Stomach (tissue), 19 donors: ENCODE measurements at places on chromosomes 1 and 21. TPM values are rescaled to one million over a fixed set of nuclear protein-coding genes. Genes with fewer than 3 reads are reported as not detected.

Gene FBXO28
- total RNA-seq, result 9.4 TPM

Gene SLAMF9
- not detected for total RNA-seq

Gene ADGRL2
- total RNA-seq, result 13.6 TPM

Gene NTPCR
- total RNA-seq, result 14.9 TPM

Gene CHAF1B
- 0.29 TPM for total RNA-seq

Gene DMRTA2
- not detected for total RNA-seq

Gene CHD1L
- total RNA-seq, result 26.2 TPM

Gene XCL2
- total RNA-seq, result not detected

Gene STXBP3
- 170 TPM for total RNA-seq

Gene CSF1
- total RNA-seq, result 82.3 TPM

- no peak for DNase-seq
Observed at GRCh38 chr1:79827446-79827845, 820.9 kb upstream of the ADGRL4 start.

- DNase-seq, result peak; percentile 65
Observed at GRCh38 chr1:179867493-179868330, 9.9 kb downstream of the TOR1AIP2 start.

DNA sequence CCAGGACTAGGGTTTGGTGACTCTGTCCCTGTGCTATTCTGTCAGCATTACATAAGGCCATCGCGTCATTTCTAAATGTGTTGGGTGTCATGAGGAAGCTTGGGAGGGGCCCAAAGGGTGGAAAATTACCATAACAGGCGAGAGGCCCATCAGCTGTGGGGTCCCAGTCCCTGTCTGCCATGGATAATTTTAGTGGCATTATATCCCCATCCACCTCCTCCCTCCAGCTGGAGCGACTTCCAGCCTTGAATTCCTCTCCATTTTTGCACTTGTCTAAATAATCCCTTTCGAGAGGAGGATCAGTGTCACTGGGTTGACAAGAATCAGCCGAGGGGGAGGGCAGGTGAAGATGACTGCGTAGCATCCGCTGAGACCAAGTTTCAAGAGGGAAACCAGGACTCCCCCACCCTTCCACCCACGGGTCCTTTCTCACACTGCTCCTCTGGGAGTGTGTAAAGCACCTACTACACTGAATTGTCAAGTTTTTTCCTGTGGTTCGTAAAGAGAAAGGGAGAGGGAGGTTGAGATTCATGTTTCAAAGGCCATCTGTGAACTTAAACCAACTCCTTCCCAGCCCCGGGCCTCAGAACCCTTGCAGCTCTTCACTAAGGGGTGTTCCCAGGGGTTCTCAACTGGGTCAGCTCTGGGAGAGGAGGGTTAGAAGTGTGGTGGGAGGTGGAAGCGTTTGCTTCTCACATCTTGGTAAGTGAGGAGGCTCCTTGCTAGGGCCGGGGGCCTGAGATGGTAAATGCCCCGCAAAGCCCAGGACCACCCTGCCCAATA is 29.2 kb downstream of the VASH2 start:
- DNase-seq, result no peak

- DNase-seq, result no peak
Observed at GRCh38 chr1:102757363-102757762, 351.0 kb downstream of the COL11A1 start.

DNA sequence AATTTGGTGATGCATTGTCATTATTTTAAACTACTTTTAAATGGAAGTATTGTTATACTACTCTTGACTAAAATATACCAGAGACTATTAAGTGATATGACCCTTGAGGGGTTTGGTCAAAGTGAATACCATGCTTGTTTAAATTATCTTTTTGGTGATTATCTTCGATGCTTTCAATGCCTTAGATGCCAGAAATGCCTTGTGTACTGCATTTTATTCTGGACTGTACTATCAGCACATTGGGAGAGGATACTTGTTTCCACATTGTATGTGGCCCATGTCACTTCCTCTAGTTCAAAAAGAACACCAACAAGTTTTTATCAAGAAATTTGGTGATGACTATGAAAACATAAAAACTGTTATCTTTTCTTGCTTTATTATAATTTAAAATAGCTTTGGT is 16.3 kb downstream of the MAP3K7CL start:
- DNase-seq, result no peak

GRCh38 chr1:52281518-52281917 is 84.5 kb downstream of the CC2D1B start:
- peak; percentile 13 for DNase-seq

DNA sequence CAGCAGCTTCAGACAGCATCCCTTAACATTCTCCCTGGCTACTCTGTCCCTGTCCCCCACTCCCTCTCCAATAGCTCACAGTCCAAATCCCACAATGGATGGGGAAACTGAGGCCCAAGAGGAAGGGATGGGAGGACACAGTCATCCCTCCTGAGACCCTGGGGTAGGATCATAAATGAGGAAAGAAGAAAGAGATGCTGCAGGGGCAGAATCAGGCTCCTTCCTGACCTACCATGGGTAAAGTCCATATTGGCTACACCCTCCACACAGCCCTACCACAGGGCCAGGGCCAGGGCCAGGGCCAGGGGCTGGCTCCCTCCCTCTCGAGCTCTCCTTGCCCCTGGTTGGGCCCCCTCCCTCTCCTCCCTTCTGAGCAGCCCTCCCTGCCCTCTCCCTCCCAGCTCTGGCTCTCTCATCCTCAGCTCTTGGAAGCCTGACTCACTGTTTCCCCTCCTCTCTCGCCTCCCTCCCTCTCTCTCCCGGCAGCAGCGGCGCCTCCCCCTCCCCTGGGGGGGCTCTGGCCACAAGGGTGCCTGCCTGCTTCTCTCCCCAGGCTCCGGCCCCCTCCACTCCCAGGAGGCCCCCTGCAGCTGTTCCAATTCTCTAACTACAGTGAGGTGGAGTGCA is 4.9 kb downstream of the AHDC1 start:
- DNase-seq, result peak; percentile 93

DNA sequence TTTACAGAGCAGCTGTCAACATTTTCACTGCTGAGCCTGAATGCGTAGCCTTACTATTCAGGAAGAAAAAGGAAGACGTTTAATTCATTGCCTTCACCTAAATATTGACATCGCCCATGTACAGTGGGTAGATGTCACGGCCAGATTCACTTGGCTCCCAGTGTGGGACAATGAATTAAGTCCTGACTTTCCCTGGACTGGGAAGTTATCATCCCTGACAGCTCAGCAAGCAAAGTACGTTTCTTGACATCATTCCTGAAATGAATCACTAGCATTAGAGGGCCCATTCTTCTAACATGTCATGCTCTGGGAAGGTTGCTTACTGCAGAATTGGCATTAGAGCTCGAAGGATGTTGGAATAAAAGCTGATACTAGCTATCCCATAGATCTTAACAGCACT is 37.8 kb downstream of the LRRC53 start:
- no peak for DNase-seq

DNA sequence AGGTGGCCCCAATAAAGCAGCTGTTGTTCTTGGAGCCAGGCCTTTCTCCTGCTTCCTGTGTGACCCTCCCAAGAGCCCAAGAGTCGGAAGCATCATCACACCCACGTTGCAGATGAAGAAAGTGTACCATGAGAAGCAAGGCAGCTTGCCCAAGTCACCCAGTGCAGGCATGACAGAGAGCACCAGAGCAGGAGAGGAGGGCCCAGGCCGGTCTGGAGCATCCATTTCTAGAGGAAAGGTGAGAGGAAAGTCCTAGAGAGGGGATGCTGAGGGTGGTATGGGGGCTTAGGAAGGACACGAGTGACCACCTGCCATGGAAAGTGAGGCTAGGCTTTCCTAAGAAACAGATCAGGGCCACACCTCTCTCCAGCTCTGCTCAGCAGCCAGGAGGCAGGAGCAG is 47.0 kb downstream of the C1orf198 start:
- no peak for DNase-seq

- DNase-seq, result no peak
Observed at GRCh38 chr1:1625824-1626206, 6.2 kb upstream of the MMP23B start.

- no peak for DNase-seq
Observed at GRCh38 chr1:237903961-237904360, 13.2 kb upstream of the ZP4 start.

DNA sequence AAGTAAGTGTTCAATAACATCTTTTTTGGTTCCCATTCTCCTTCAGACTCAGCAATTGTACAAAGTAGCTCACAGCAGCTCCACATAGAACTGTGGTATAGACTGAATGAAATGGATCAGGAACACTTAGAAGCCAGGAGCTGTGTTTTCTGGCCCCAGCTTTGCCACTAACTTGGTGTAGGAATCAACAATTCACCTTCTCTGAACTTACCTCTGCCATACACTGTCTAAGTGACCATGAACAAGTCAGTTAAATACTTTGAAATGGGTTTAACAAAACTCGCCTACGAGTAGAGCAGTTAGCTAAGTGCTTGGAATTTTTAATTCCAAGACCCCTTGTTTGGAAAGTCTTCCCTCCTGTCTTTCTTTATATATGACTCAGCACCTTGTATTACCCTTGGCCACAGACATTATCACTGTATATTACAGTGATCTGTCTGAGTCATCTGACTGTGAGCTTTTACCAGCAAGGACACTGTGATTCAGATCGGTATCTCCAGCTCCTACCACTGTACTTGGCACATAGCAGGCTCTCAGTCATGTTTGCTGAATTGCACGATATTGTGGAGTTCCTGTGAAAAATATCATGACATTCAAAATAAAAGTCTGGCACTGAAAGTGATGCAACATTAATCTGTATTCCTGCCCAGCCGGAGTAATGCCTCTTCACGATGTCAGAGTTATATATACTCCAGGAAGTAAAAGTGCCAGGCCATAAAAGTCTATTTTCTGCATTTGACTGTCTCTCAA is 101.7 kb upstream of the BEND5 start:
- DNase-seq, result no peak

DNA sequence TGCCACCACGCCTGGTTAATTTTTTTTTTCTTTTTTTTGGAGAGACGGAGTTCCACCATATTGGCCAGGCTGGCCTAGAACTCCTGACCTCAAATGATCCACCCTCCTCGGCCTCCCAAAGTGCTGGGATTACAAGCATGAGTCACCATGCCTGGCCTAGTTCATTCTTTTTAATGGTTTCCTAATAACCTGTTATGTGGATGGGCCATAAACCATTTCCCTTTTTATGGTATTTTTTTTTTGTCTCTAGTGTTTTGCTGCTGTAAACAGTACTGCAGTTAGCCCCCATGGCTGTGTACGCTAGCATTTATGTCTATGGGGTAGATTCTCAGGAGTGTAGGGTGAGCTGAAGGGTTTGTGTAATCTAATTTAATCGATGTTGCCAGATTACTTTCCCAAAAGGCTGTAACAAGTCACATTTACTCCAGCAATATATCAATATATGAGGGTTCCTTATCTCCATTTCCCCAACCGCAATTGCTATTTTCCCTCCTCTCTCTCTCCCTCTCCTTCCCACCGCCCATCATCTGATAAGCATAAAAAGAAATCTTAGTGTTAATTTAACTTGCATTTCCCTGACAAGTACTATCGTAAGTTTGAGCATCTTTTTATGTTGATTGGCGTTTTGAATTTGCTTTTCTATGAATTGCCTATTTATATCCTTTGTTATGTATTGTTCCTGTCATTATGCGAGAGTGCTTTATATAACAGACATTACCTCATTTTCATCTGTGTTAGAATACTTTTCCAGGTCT is 28.7 kb downstream of the RCSD1 start:
- DNase-seq, result no peak

DNA sequence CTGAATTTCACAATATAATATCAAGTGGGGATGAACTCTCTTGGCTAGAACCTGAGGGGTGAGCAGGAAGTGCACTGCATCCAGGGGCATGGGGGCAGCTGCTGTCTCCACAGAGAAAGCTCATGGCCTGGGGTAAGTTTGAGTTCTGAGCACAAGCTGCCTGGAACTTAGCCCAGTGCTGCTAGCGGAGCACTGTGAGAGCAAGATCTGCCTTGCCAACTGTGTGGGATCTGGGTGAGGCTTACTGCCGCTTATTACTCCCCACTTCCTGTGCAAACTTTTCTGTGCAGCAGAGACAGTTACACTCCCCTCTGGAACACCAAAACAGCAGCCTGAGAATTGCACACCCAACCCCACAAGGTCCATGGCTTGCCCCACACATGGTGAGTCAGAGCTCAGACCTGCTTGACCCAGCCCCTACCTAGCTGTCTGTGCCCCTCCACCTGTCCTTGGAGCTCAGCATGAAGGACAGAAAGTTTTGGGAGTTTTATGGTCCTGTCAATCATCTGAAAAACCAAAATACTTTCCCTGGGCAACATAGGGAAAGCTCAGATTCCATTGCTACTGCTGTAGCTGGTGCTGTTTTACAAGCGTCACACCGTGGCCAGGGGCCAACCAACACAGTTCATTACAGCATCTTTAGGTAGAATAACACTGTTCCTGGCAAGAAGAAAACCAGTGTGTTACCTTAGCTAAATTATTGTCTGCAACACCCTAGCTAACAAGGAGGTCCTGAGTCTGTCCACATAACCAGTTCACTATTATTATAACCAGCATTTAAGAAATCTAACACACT is 762.1 kb upstream of the NEGR1 start:
- DNase-seq, result no peak

DNA sequence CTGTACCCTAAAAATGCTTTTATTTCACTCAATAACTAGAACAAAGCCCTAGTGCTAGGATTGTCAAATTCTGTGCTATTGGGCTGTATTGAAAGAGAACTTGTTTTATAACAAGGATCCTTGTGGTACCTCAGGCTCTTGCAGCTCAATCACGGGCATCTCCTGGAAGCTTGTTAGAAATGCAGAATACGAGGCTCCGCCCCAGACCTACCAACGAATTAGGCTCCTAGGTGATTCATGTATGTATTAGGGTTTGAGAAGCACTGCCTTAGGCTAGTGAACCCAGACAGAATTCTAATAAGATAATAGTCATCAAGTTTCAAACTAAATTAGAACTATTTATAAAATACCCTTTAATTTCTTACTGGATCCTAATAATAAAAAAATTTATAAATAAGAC is 45.6 kb downstream of the ZZZ3 start:
- no peak for DNase-seq

GRCh38 chr1:210625715-210626114 is 297.0 kb downstream of the HHAT start:
- DNase-seq, result no peak

DNA sequence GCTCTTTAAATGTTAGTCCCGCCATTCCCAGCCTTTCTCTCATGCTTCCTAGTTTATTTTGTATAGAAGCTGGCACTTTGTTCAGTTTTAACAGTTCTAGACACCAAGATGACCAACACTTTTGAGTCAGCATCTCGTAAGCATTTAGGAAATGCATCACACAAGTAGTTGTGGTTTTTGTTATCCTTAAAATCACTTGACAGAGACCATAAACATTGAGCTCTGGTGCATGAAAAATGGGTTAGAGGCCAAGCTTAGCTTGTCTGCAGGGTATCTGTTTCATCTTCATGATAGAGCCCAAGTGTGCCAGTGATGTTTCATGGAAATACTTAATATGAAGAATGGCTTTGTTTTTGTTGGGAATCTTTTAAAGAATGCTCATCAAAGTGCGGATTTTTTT is 159.7 kb downstream of the DISP1 start:
- DNase-seq, result peak; percentile 8

DNA sequence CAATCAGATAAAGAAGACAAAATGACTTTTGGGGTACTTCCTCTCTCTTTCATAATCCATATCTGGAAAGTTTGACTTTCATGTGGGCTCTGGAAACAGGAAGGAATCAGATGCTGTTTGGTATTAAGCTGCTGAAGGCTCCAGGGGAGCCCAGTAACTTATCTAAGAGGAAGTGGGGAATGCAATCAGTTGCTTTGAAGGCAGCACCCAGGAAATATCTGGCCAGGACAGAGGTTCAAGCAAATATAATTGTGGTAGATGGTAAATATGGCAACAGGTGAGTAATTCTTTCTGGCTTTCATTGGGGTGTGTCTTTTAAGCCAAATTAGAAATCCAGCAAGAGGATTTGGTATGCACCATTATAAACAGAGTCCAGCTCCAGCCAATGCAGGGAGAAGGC is 44.4 kb downstream of the COLGALT2 start:
- peak; percentile 48 for DNase-seq

- no peak for DNase-seq
Observed at GRCh38 chr1:200139661-200140250, 112.2 kb downstream of the NR5A2 start.
